ENCODE measurements at places on chromosomes 2 and 18. TPM values are rescaled to one million over a fixed set of nuclear protein-coding genes. Genes with fewer than 3 reads are reported as not detected.

DNA sequence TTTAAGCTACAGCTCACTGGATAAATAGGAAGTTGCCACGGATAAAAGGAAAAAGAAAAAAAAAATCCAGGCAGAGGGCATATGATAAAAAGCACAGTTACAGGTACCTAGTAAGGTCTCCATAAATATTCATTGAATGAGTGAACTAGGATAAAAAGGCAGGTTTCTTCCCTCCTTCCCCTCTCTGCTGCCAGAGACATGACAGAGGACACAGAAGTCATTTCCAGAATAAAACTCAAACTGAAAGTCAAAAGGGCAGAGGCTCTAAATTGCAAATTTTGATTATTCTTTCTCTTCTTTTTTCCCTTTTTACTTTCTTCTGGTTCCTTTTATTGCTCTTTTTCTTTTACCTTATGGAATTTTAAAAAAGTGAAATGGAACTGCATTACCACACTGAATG, 7.7 kb downstream of the CD302 start:
- DNase-seq, result no peak

GRCh38 chr18:62881509-62882016, 166.2 kb downstream of the PHLPP1 start:
- no peak for DNase-seq

Gene SERPINB13
- 15.2 TPM for total RNA-seq

Gene MRO
- total RNA-seq, result not detected

DNA sequence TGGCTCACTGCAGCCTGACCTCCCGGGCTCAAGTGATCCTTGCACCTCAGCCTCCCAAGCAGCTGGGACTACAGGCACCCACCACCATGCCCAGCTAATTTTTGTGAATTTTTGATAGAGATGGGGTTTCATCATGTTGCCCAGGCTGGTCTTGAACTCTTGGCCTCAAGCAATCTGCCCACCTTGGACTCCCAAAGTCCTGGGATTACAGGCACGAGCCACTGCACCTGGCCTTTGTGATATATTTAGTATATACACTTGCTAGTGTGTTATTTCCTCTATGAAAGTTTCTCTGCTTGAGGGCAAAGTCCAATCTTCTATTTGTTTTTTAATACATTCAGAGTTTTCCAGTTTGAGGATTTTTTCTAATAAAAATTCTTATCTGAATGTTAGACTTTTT, 119.3 kb downstream of the GALNT3 start:
- DNase-seq, result no peak

Gene ONECUT2
- 0.08 TPM for total RNA-seq

DNA sequence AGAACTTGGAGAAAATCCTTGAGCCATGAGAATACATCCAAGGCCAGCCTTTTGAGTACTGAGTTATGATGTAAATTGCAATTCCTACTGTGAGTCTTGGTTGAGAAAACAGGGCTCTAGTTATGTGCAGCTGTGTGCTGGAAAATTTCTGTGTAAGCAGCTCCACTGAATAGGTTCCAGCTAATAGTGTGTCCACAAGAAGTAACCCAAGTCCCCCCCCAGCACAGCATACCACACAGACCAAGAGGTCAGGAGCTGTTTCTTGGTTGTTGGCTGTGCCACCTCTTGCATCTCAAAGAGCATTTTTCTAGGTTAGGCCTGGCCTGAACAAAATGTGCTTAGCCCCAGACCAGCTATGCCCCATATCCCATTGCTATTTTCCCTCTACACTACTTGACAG, 36.8 kb upstream of the APCDD1 start:
- DNase-seq, result no peak

DNA sequence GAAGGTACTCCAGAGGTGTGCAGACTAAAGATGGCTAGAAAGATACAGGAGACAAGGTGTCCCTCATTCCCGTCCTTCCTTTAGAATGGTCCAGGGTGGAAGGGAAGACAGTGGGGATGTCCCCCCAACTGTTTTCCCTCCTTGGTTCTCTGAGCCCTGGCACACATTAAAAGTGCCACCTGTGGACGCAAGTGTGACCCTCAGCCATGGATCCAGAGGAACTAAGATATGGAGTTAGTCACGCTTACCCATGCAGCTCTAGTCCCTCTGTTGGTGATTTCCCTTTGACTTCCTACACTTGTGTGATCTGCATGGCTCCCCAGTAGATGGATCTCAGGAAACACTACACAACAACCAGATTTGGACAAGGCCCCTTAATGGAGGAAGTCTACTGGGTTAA, 113.1 kb upstream of the SRD5A2 start:
- no peak for DNase-seq

DNA sequence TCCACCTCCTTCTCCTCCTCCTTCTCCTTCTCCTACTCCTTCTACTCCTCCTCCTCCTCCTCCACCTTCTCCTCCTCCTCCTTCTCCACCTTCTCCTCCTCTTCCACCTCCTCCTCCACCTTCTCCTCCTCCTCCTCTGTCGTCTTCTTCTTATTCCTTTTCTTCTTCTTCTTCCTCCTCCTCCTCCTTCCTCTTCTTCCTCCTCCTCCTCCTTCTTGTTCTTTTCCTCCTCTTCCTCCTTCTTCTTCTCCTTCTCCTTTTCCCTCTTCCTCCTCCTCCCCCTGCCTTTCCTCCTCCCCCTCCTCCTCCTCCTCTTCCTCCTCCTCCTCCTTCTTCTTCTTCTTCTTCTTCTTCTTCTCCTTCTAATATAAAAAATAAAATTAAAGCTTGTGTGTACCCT, 971.2 kb upstream of the PIK3C3 start:
- DNase-seq, result no peak

Gene PSMD14
- 19.9 TPM for total RNA-seq

Gene C2orf80
- total RNA-seq, result not detected

- DNase-seq, result no peak
Measured at GRCh38 chr2:54809819-54810218, 86.4 kb downstream of the EML6 start.

DNA sequence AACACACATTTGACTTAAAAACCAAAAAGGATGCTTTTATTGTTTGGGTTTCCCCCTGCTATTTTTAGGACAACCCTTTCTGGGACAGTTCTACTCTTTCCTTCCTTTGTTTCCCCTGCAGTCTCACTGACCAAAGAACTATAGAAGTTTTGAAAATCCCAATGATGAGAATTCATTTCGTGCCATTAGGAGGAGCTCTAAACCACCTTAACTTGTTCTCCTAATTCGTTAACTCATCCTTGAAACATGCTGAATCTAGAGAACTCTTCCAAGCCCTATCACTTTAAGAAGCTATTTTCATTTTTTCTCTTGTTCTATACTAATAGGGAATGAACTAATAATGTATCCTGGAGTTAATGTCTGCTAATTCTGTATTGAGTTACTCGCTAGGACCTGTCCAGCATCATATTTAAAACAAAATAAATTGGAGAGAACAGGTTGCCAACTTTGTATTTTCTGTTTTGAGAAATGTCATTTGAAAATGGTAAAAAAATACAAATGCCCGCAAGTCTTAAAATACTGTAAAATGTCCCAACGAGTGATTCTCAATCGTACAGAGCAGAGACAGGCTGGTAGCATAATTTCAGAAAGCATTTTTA, 62.9 kb downstream of the AFTPH start:
- no peak for DNase-seq

DNA sequence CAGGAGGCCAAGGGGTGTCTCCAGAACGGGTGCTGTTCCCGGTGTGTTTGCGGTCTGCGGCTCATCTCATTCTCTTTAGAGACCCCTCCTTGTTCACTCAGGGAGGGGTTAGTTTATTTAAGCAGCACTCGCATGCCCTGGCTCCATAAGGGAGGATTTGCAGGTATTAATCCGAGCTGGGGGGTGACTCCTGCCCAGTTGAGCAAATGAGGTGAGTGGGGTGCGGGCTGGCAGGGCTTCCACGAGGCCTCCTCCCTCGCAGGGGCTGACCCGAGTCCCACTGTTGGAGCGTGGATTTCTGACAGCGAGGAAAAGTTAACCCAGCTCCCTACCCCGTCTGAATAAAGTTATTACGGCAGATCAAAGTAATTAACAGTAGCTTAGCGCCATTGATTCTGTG, 371.8 kb upstream of the SALL3 start:
- DNase-seq, result no peak

- no peak for DNase-seq
Measured at GRCh38 chr2:69914950-69915945, at the start of gene MXD1. Gene MXD1 (plus strand): TSS chr2:69915109. CDS start chr2:69915331, 222 bp downstream.

Gene PRKCE
- 6.4 TPM for total RNA-seq

GRCh38 chr2:179702912-179703311, 158.5 kb downstream of the ZNF385B start:
- no peak for DNase-seq

GRCh38 chr18:24397694-24398368, at the start of gene OSBPL1A:
Gene OSBPL1A (minus strand): TSS chr18:24397824. CDS start chr18:24377533, 20,291 bp downstream.
- DNase-seq, result peak; percentile 94

GRCh38 chr2:144950899-144951560, 431.1 kb upstream of the ZEB2 start:
- DNase-seq, result no peak

GRCh38 chr2:227295806-227296205, 29.2 kb upstream of the MFF start:
- DNase-seq, result no peak

Gene ST6GAL2
- 0.80 TPM for total RNA-seq

- peak; percentile 56 for DNase-seq
Measured at GRCh38 chr18:47983946-47984345, 53.5 kb upstream of the SMAD2 start.

- DNase-seq, result no peak
Measured at GRCh38 chr2:120861191-120861575, 125.5 kb downstream of the GLI2 start.

- DNase-seq, result no peak
Measured at GRCh38 chr2:25588576-25588975, 84.8 kb downstream of the DTNB start.

Gene ALPG
- not detected for total RNA-seq

Gene CAPN14
- total RNA-seq, result 0.83 TPM

Gene NDC80
- 0.29 TPM for total RNA-seq

DNA sequence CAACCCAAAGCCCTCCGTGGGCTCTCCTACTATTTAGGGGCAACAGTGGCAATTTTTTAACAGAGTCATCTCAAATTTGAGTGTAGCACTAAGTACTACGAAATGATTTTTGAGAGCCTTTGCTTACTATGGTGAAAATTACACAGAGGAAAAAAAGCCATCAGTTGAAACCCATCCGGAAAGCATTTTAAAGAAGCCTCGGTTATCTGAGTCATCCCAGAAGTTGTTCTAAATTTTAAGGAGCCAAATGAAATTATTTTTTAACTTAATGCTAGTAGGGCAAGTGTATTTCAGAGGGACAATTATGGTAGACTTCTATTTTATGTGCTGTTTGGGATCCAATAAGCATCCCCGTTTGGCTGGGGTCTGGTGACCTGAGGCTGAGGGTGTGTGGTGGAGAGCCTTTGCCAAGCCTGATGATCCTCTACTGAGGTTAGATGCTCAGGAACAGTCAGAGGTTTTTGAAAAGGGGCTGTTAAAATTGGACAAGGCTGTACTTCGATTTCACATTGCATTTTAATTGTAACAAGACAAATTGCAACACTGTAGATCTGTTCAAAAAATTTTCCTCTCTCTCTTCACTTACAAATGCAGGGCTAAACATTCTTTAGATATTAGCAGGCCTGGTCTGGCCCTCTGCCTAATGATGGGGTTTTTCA, 47.0 kb downstream of the RAPGEF4 start:
- DNase-seq, result no peak

DNA sequence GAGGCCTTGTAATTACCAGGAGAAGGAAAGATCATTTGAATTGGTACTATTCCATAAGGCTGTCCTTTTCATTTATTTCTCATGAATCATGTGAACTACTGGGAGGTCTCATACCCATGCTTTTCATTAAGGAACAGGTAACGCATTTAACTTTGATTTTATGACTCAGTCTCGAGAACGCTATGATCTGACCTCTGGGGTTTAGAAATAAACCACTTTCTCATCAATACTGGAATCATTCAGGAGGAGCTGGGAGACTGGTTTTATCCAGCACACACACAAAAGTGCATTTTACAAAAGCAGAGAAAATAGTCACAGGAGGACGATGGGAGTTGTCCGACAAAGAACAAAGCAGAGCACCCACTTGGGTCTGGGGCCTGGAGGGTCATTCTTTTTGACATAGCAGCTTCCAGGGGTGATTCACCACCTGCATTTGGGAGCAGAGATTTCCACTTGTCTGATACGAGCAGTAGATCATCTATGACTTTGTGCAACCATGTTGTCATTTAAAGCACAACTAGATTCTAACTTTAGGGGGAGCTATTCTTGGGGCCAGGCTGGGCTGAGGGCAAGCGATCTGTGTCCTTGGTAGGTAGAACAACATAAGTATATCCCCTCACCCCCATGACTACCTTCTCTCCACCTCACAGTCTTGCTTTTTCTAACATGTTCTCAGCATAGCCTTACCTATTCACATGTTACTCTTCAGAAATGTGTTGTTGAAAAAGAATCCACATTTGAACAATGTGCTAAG, 95.9 kb upstream of the SCG2 start:
- no peak for DNase-seq

DNA sequence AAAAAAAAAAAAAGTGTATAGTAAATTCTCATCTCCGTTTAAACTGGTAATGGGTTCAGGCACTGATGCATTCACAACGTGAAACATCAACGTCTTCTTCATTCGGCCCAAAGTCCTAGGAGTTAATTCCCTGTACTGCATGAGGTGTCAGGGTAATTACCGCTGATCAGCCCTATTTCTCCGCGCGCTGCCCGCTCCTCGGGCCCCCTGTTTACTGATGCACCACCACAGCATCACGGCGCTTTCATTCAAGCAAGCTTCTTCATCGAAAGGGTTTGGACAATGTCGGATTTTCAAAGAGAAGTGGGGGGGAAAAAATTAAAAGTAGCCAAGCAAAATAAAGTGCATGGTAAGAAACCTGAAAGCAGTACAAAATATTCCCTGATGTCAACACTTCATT, 352.0 kb upstream of the POU3F3 start:
- no peak for DNase-seq

DNA sequence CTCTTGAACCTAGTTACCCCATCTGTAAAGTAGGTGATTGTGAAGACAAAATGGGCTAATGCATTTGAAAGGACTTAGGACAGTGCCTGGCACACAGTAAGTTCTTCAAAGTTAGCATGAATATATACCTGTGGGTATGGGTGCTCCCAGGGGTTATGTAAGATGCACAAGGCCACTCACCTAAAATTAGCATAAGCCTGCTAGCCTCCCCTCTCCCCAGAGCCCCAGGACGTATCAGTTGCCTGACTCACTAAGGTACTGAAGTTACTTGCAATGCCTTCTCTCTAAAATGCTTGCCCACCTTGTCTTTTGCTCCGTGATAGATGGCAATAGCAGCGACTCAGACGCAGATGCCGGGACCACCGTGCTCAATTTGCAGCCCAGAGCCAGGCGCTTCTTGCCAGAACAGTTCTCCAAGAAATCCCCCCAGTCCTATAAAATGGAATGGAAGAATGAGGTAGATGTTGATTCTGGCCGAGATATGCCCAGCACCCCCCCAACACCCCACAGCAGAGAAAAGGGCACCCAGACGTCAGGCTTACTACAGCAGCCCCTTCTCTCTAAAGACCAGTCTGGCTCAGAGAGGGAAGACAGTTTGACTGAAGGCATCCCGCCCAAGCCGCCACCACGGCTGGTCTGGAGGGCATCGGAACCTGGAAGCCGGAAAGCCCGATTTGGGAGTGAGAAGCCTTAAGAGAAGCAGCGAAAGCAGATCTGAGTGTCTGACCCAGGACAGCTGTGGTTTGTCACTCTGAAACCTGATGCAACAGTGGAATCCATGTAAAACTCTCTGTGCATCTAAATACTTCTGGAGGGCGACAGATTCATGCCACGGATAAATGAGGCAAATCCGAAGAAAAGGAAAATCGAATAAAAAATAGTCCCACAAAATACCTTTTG, 53.8 kb upstream of the TMEM182 start:
- DNase-seq, result no peak

GRCh38 chr18:26893996-26894395, 28.5 kb upstream of the AQP4 start:
- no peak for DNase-seq

- peak; percentile 91 for DNase-seq
Measured at GRCh38 chr2:205763708-205764211, 81.5 kb downstream of the NRP2 start.

Measured in lower leg skin (tissue), 4 donors.